Stimulated activated CD4-positive, alpha-beta T cell treated with anti-CD3 and anti-CD28 coated beads, Interleukin-2, amount 100 ng/mL, for 48 hours (primary cell): ENCODE measurements at places on chromosomes 12 and 14.

- DNase-seq, result no peak
Observed at GRCh38 chr14:65115615-65116014, 13.3 kb upstream of the MAX start.

DNA sequence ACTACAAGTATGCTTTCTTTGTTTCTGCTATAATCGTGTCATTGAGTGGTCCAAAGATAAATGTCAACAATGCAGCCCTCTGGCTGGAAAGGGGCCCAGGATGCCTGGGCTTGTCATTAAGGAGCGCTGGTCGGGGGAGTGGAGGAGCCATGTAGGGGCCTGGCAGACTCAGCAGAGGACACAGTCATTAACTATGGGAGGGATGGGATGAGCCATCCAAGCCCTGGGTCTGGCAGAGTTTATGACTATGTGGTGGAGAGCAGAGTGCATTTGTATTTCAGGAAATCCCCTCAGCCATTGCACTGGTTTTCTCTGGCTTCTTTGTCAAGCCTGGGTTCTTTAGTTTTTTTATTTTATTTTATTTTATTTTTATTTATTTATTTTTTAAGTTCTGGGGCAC lies 243.1 kb downstream of the C12orf75 start:
- DNase-seq, result no peak

- DNase-seq, result no peak
Observed at GRCh38 chr12:81596558-81596957, 162.6 kb downstream of the PPFIA2 start.

- DNase-seq, result no peak
Observed at GRCh38 chr12:95959107-95959506, 16.0 kb downstream of the AMDHD1 start.

DNA sequence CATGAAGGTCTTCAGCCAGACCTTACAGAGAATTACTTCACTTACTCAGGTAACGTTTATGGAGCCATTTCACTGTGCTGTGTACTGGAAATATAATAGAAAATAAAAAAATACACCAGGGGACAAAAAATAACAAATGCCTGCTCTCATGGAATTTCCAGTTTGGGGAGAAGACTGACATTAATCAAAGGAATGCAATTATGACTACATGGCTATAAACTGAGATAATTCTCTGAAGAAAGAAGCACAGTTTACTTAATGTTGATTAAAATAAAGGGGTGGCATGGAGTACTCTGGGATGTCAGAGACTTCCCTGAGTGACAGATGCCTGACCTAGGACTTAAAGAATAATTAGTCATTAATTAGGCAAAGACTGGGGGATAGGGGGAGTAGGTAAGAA lies 59.0 kb downstream of the DENND5B start:
- DNase-seq, result no peak

DNA sequence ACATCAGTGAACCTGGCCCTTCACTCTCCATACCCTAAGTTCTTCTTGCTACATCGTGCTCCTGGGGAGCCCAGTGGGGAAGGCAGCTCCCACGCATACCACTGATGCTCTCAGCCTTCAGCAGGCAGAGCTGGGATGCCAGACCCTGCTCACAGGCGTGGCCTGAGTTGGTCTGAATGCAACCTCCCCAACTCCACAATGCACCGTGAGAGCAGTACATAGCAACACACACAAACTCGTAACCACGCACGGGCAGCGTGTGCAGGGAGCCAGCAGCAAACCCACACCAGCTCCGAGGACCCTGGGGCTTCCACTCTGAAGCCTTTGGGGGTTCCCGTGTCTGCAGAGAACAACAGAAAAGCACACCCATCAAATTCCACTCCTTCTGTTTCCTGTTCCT lies 37.3 kb downstream of the ANO2 start:
- DNase-seq, result no peak

DNA sequence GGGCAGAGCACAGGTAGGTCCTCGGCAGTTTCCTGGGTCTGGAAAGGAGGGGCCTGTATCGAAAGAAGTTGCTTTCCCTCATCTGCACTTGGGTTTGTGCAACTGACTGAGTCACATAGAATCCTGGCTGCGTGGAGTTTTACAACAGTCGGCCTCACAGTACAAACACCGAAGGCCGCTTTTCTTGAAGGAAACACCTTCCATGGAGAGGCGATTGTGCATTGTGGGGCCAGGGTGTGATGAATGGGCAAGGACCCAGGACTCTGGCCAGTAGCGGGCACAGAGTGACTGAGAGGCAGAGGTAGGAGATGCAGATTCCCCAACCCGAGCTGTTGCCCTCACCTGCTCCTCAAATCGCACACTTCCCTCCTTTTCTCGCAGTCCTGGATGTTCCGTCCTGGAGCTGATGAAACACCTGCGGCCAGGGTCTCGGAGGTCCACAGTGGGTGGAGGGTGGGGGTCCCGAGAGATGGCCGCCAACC lies 7.7 kb downstream of the CCND2 start:
- no peak for DNase-seq

- DNase-seq, result no peak
Observed at GRCh38 chr14:51447411-51447810, 204.3 kb upstream of the FRMD6 start.

GRCh38 chr14:35044939-35045797 lies 904 bp upstream of the FAM177A1 start:
- no peak for DNase-seq

- no peak for DNase-seq
Observed at GRCh38 chr12:24363177-24363754, 413.8 kb upstream of the SOX5 start.

DNA sequence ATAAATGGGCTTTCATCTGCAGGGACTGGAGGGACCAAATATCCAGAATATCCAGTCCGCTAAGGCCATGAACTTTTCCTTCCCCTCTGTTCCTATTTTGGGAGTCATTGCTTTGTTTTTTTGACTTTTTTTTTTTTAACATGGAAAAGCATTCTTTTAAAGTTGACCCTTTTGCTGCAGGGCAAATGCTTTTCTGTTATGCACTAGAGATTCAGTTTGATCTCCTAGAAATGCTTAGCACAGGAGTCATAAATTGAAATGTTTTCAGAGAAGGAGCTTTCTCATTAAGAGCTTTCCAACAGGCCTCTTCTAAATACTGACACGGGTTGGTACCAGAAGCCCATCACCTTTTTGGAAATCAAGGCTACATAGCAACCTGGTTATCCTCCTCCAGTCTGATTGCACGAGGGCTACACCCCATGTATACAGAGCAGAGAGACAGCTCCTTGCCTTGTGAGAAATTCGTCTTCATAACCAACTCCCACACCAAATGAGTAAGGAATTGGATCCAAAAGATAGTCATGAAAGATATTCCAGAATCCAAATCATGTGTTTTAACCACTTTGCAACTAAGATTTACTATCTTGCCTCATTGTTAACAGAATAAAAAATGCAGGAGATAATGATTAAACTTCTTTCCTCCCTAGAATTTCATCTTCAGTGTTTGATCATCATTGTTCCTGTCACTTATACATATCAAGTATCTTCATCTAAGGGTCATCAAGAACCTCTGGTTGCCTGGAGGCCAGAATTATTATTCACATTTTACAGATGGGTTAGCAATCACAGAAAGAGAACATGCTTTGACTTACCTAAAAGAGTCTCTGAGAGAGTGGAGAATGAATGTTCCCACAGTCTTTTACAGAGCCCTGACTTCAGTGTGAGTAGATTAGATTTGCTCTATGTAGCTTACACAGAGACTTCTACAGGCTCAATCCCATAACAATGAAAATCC lies 389.4 kb downstream of the ZFP36L1 start:
- DNase-seq, result no peak

DNA sequence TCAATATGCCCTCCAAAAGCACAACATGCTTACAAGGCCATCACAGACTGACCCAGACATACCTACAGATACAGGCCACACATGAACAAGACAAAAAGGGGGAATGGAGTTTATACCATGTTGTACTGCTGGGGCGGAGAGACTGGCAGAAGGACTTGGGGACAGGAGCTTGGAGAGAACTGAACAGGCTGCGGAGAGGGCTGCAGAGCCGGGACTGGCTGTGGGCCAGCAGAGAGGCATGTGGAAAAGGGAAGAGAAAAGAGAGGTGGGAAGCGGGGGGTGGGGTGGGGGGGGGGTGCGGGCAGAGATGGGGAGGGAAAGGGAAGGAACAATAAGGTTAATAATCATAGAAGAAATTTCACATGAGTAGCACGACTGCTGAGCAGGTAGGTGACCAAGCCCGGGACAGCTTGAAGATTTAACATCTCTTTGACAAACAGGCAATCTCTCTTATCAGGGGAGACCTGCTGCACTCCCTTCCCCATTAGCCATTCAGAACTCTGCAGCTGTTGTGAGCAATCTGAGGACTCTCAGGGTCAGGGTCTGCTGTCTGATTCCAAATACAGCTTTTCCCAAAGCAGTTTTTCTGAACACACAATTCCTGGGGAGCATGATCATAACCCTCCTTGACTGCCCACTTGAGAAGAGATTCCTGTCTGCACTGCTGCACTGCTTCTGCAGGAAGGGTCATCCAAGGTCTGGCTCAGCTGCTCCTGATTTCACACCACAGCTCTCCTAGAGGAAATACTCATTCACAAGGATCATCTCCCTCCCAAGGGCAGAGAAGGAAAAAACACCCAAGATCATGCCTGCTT lies 21.6 kb upstream of the STAC3 start:
- no peak for DNase-seq

DNA sequence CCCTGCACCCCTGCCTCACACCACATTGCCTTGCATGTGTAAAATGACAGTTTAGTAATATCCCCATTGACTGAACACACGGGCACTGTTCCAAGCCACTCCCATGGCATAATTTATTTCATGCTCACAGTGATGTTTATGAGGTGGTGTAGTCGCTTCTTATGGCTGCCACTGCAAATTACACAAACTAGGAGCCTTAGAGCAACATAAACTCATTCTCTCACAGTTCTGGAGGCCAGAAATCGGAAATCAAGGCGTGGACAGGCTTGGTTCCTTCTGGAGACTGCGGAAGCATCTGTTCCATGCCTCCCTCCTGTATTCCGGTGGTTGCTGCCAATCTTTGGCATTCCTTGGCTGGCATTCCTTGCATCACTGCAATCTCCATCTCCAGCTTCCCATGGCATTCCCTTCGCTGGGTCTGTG lies 97.3 kb downstream of the RIN3 start:
- DNase-seq, result no peak

GRCh38 chr12:105559310-105559709 lies 228.8 kb downstream of the C12orf75 start:
- DNase-seq, result no peak

DNA sequence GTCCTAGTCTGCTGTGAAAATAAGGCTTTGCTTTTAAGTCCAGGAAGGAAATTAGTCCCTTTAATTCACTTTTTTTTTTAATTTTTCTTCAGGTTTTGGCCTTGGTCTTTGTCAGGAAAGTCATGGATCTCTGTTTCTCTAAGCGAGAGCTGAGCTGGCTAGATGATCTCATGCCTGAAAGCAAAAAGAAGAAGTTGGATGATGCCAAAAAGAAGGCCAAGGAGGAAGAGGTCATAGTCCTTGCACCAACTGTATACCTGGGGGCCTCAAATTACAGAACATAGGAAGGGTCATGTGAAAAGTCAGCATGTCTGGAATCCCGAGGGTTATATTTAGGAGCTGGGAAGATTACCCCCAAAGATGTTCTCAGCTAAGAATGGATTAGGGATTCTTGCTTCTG lies 72.3 kb downstream of the SLC4A8 start:
- no peak for DNase-seq

DNA sequence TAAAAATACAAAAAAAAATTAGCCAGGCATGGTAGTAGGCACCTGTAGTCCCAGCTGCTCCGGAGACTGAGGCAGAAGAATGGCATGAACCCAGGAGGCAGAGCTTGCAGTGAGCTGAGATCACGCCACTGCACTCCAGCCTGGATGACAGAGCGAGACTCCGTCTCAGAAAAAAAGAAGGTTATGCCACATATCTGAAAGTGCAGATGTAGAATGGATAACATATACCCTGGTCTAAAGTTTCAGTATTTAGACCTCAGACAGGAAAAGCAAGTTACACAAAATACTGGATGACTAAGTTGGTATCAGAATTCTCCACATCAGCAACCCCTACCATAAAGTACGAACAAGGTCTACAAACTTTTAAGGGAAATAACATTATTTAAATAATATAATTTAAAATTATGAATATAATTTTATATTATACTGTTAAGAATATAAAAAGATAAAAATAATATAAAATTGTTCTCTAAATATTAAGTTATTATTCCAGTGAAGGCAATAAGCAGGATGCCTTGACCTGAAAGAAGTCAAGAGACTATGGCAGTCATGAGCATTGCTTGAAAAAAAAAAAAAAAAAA lies 169.9 kb downstream of the CRADD start:
- DNase-seq, result no peak

DNA sequence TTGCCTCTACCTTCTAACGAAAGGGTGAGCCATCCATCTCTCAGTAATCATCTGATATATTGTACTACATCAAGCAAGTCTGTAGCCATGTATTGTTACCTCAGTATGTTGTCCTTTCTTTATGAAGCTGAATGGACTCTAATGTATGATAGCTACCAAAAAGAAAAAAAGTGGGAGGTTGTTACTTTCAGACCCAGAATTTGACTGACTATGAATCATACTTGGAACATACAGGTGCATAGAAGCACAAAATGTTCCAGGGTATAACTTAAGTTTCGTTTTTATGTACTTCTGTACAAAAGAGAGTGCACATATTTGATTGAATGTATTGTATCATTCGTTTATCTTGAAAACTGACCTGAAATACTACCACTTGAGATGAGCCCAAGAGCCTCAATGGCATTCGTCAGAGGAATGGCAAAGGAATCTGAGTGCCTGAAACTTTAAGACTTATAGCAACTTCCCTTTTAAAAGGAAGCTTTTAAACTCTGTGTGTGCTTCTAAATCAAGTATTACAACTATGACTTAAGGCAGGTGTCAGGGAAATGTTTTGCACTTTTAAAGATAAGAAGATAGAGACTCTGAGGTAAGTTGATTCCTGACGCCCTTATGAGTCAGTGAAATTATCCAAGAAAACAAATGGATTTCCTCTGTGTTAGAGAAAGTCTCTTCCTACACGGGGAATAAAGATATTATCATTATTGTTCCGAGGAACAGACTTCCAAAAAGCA lies 951.5 kb downstream of the GALC start:
- DNase-seq, result no peak

DNA sequence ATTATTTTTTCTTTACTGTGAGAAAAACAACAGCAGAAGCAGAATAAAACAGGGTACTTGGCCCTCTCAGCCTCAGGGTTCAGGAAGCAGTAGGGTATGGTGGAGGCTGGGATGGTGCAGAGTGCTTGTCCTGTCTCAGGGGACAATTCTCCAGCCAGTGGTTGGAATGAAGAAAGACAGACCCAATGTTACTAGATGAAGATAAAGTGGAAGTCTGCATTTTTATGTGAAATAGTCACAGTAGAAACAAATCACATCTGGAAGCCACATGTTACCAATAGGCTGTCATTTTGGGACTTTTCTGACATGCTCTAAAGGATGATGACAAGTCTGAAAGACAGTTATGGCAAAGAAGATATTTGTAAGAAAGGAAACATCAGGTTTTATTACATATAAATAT lies 32.3 kb downstream of the PROX2 start:
- no peak for DNase-seq

DNA sequence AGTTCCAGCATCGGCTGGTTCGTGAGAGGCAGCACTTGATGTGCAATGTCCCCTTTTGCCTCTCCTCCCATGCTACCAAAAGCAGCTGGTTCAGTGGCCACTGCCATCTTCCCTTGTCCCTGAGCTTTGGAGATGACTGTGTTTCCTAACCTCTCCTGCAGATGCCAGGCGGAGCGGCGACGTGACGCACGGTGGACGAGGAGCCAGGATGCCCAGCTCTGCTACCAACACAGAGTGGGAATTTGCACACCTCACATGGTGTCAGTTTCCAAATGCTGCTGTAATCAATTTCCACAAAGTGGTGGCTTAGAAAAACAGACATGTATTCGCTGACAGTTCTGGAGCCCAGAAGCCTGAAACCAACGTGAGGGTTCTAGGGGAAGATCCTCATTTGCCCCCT lies 42.5 kb upstream of the MAP1LC3B2 start:
- DNase-seq, result no peak

- no peak for DNase-seq
Observed at GRCh38 chr14:91360490-91361232, 57.0 kb downstream of the CCDC88C start.
